Cardiac ventricle fibroblast (primary cell): ENCODE measurements at places on chromosomes 5 and 9. TPM values are rescaled to one million over a fixed set of nuclear protein-coding genes. Genes with fewer than 3 reads are reported as not detected.

The ETF1 gene
- total RNA-seq = 49.9 TPM in 2 replicates

The RLN2 gene
- not detected in 2 replicates for total RNA-seq

The PCDHB12 gene
- 0.29 and 0.56 TPM in 2 replicates for total RNA-seq

The IL33 gene
- total RNA-seq = 127 and 138 TPM in 2 replicates

The FYB1 gene
- 0.24 and 4.4 TPM in 2 replicates for total RNA-seq
